Activated CD4-positive, alpha-beta T cell treated with anti-CD3 and anti-CD28 coated beads for 4 hours (primary cell): ENCODE measurements at places on chromosomes 6 and 20.

GRCh38 chr6:108805611-108806167 is 42.5 kb upstream of the ARMC2 start:
- no peak for DNase-seq

GRCh38 chr6:2155206-2155605 is 90.2 kb downstream of the GMDS start:
- no peak for DNase-seq

DNA sequence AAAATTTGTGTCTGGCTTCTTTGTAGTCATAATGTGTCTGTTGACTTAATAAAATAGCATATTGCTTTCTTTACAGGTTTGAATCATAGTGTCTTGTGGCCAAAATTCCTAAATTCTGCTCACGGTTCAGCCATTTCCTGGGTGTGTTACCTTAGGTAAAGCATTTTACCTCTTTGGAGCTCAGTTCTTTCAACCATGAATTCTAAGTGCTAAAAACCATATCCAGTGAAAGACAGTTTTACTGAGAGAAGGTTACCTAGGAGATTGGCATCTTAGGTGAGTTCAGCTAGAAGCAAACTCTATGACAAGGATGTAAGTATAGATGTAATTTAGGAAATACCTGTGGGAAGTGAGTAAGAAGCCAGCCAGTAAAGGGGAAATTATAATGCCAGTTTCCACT is 20.7 kb downstream of the CRYBG1 start:
- DNase-seq, result no peak

DNA sequence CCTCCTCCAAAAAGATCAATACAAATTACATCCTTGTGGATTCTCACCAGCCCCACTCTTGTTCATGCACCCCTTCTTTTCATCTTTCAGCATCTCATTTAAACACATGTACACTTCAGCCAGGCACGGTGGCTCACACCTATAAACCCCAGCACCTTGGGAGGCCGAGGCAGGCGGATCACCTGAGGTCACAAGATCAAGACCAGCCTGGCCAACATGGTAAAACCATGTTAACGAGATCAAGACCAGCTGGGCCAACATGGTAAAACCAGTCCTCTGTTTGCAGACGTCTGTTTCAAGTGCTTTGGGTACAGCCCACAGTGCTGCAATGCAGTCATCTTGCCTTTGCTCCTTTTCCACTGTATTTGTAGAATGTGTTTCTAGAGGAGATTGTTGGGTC is 45.3 kb downstream of the ZMYND8 start:
- DNase-seq, result no peak

GRCh38 chr6:126919947-126920346 is 198.5 kb upstream of the RSPO3 start:
- no peak for DNase-seq

- DNase-seq, result no peak
Observed at GRCh38 chr6:134508862-134509498, 191.1 kb upstream of the SGK1 start.

GRCh38 chr6:157763129-157763903 is 59.7 kb upstream of the SNX9 start:
- no peak for DNase-seq

GRCh38 chr6:34736823-34737222 is 20.5 kb upstream of the SNRPC start:
- DNase-seq, result no peak

GRCh38 chr6:7200598-7201443 is 93.1 kb downstream of the RREB1 start:
- DNase-seq, result no peak

DNA sequence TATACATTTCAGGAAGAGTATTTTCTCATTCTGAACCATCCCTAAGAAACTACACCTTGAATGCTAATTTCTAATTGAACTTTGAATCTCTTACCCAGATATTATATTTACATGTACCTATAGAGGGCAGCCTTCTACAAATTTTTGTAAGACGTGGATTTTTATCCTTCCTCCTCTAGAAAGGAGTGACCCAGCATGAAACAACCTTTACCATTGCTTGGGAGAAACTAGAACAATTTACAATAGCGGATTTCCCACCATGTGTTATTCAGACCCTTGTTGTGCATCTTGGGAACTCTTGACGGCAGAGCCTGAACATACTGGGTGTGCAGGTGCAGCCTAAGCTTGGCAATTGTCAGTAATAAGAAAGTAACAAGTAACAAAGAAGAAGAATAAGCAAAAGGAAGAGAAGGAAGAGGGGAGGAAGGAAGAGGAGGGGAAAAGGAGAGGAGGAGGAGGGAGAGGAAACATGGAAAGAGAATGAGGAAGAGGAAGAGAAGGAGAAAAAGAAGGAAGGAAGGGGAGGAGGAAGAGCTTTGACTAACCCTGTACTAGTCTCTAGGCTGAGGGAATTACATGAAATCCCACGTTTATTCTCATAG is 10.8 kb upstream of the TAAR1 start:
- no peak for DNase-seq

GRCh38 chr6:72798196-72798595 is 176.3 kb downstream of the KCNQ5 start:
- no peak for DNase-seq

- DNase-seq, result no peak
Observed at GRCh38 chr20:11323816-11324215, 593.9 kb upstream of the BTBD3 start.
